ENCODE measurements at places on chromosomes 5 and 9.

DNA sequence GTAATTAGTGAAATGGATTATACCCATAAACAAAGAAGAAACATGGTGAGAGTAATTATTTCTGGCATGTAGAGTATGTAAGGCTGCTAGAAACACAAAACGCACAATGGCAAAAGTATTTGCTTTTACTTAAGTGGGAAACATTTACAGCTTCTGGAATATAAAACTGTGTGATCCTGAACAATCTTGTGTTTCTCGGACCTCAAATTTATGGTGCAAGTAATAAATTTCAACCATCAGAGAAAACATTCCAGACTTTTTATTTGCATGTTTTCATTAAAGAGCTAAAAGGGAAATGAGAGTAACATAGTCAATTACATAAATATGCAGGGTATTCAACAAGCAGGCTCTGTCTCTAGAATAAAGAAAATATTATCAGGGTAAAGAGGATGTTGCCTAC is 17.2 kb upstream of the PRR16 start:
- DNase-seq = no peak

DNA sequence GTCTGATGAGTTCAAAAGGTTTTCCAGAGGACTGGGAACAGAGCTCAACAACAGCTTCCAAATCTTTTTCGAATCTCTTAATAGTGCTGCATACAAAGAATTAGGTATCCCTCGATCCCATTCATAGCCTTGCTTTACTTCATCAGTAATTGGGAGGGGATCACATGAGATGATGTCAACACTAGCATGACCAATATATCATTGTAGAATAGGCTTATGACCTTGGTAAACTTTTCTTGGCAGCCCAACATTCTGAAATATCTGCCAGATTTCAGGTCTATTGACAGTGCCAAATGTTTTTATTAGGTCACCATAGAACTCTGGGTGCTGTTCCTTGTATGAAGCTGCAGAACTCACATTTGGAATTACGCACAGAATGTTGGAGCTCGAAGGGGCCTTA is 228.9 kb downstream of the FGF10 start:
- DNase-seq = no peak

DNA sequence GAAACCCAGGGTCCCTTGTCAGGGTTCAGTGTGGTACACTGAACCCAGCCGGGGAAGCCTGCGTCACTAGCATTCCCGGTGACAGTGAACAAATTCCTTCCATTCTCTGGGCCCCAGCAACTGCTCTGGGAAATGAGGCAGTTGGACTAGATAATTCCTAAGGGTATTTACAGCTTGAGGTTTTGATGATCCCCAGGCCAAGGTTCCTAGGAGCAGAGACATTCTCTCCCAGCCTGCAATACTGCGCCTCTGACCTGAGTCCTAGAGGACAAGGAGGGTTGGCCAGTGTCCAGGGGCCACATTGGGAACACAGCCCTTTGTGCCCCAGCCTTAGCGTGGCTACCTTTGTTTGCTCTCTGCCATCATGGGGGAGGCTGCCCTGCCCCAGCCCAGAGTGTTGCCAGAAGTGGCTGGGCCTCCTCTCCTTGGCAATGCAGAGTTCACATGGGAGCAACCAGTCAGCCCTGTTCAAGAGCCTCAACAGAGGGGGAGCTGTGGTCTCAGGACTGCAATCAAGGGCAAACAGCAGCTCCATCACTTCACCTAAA is 178.2 kb downstream of the SEC61B start:
- no peak for DNase-seq

DNA sequence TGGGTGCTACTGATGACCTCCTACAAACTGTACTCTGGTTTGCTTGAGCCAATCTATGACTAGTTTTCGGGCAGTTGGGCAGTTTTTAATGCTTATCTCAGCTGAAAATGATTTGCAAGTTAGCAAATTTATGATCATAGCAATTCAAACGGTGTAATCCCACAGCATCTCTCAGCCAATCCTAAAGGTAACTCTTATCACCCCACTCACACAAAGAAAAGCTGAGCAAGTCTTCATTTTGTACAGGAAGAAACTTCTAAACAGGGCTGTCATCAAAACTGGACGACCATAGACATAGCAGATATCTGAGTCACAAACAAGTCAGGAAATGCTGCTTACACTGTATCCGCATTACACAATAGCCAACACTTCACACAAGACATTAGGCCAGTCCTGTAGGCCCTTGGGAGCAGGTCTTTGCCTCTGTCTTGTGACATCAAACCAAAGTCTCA is 2.6 kb upstream of the ENC1 start:
- no peak for DNase-seq

DNA sequence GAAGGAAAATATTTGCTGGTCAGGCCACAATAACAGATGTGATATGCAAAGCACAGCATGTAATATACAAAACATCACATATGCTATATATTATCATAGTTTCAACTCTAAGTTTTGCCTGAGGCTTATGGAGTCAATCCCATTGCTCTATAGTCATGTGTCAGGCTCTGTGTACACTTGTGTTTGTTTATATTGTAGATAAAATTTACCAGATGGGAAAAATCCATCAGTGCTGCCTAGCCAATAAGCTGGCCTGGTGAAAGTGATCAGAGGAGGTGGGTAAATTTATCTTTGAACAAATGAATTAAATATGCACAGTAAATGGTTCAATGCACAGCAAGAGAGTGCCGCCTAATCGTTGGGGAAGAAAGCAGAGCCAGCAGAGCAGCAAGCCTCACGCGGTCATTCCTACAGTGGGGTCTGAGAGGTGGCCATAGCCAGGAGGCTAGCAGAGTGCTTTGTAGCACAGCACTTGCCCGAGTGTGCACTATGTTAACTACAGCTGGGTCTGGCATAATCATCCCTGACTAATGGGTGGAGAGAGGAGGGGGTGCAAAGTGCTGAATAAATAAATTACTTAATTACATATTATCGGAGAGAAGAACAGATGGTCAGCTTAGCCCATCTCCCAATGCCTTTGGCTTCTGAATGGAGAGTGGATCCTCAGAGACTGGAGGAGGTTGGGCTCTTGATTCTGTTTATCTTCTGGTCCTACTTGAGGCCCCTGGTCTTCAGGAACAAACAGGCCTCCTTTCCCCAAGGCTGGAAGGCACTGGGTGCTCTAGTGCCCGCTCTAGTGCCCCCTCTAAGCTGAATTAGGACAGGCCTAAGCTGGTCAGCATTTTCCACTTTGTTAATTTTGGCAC is 153.5 kb downstream of the MAT2B start:
- DNase-seq = no peak

- peak; percentile 9 for DNase-seq
These were observed at the start of gene CCNJL for GRCh38 chr5:160312134-160312959. TSS of gene CCNJL (minus strand) at chr5:160312564. CDS start at chr5:160311923, 641 bp downstream.

- DNase-seq = peak; percentile 38
These were observed 47.8 kb downstream of the ERGIC1 start for GRCh38 chr5:172881691-172882370.

DNA sequence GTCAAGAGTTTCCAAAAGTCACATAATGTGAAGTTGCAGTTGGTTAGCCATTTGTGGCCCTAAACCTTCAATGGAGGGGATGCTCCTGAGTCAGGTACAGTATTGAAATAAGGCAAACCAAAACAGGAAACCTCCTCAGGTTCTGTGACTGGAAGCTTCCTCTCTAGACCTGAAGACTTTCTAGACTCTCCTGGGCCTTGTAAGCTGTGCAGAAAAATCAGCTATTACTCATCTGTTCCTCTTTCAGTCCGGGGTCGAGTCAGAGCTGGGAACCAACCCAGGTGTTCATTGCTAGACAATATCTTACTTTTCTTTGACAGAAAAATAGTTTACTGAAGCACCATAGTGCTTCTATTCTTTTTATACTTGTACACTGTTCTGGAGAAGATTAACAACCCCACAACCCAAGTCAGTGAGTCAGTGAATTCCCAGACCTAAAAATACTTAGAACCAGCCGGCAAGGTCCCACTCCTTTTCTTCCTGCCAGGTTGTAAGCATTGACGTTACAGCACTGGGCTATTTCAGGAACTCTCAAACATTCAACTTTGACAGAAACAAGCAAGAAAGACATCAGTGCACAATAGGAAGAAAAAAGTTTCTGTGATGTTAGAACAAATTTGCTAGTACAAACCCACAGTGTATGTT is 47.3 kb downstream of the FSTL4 start:
- no peak for DNase-seq

- DNase-seq = no peak
These were observed 21.5 kb upstream of the NIPBL start for GRCh38 chr5:36855141-36855495.

GRCh38 chr5:156477196-156477595 is 150.2 kb downstream of the SGCD start:
- DNase-seq = no peak

DNA sequence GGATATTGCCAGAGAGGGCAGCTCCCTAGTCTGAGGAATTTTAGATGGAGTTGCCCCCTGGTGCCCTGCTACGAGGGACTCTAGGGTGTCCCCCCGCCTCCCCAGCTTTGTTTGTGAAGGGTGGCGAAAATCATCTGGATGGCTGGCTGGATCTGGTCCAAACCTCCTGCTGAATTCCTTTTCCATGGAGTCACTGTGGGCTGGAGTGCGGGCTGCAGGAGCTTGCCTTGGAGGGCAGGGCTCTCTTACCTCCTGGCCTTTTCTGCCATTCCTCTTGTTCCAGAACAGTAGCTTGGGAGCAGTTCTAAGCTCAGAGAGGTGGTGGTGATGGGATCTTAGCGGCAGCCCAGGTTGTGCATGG is 2.1 kb downstream of the SYNPO start:
- no peak for DNase-seq

GRCh38 chr5:148378670-148379069 is 5.1 kb upstream of the FBXO38 start:
- no peak for DNase-seq

GRCh38 chr5:62000646-62001045 is 305.4 kb upstream of the KIF2A start:
- no peak for DNase-seq

GRCh38 chr5:42842921-42843641 is 31.4 kb upstream of the SELENOP start:
- no peak for DNase-seq

DNA sequence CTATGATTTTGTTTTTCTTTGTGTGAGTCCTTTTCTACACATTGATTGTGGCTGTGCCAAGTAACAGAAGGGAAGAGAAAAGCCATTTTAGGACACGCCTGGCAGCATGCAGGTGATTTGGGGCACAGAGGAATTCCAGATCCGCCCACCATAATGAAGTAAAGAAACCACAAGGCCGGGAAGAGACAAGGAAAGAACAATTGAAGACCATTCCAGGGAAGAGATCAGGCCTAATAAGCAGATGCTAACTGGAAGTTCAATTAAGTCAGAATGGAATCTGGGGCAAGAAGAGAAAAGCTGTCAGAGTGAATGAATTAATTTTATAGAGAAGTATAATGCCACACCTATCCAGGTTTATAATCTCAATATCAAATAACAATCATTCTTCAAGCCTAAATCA is 110.2 kb upstream of the ISL1 start:
- DNase-seq = no peak

GRCh38 chr9:116928884-116929283 is 241.8 kb downstream of the TRIM32 start:
- no peak for DNase-seq

GRCh38 chr9:135614821-135615665 is 24.3 kb downstream of the GLT6D1 start:
- no peak for DNase-seq

DNA sequence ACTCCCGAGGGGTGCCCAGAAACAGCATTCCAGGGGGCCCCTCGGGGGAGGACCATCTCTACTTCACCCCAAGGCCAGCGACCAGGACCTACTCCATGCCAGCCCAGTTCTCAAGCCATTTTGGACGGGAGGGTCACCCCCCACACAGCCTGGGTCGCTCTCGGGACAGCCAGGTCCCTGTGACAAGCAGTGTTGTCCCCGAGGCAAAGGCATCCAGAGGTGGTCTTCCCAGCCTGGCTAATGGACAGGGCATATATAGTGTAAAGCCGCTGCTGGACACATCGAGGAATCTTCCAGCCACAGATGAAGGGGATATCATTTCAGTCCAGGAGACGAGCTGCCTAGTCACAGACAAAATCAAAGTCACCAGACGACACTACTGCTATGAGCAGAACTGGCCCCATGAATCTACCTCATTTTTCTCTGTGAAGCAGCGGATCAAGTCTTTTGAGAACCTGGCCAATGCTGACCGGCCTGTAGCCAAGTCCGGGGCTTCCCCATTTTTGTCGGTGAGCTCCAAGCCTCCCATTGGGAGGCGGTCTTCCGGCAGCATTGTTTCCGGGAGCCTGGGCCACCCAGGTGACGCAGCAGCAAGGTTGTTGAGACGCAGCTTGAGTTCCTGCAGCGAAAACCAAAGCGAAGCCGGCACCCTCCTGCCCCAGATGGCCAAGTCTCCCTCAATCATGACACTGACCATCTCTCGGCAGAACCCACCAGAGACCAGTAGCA is 83.9 kb downstream of the GOLPH3 start:
- DNase-seq = no peak

DNA sequence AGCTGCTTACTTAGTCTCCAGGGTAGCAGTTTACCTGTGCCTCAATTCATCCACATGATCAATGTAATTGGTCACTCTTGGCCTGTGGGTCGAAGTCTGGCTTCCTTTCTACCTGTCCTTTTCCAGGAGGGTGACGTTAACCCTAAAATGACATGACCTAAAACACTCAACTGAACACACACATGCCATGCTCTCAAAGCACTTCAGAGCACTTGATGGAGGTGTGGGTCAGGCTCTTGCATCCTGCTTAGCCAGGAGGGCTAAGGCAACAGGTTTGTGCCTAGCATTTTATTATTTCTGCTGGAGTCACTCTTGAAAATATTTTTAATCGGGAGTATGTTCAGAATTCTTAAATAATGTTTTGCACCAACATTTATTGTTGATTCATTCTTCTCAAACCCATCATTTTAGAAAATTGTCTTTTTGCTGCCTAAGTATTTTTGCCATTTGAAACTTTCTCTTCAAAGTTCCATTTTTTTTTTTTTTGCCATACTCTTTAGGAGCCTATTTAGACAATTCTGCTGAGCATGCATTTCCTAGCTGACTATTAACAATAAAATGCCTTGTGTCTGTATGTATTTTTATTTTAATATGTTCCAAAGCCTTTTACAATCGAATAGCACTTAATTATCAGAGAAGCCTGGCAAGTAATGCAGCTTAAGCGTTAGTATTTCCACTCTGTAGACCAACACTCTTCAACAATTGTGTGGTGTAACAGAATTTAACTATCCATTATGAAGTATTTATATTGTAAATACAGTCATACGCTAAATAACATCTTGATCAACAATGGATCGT is 59.1 kb downstream of the ATP10B start:
- DNase-seq = no peak

DNA sequence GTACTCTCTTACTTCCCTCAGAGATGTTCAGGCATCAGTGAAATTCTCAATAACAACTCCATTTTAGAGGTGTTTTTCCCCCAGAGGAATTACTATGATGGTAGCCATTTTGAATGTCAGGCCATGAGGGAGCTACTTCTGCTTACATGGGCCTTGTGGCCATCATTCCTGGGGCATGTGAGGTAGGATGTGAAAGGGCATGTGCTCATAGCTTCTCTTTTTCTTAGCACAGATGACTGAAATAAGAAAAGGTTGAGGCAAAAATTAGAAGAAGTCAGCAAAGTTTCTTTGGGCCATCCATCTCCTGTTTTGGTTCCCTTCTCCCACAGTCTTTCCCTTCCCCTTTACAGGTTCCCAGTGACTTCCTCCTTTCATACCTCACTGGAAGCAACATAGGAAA is 68.8 kb downstream of the FEM1C start:
- DNase-seq = no peak

Data from natural killer cell (primary cell).